ENCODE measurements at places on chromosomes 7 and 10. TPM values are rescaled to one million over a fixed set of nuclear protein-coding genes. Genes with fewer than 3 reads are reported as not detected.

OPN4 gene
- total RNA-seq = not detected

LRIT1 gene
- total RNA-seq = not detected

NEBL gene
- total RNA-seq = 66.4 TPM

PHKG1 gene
- 7.2 TPM for total RNA-seq

ZNF680 gene
- total RNA-seq = 52.1 TPM

MPP7 gene
- total RNA-seq = 7.6 TPM

TAS2R3 gene
- total RNA-seq = 4.6 TPM

FAM237B gene
- total RNA-seq = 0.23 TPM

Data from diencephalon (tissue), 1 donor.